Inflammatory macrophage treated with lipopolysaccharide for 4 hours (primary cell): ENCODE measurements at places on chromosomes 16 and 17.

- no peak for DNase-seq
Observed at GRCh38 chr17:20988001-20988636, 54.7 kb downstream of the USP22 start.

GRCh38 chr16:47392081-47392480 is 68.8 kb downstream of the ITFG1 start:
- DNase-seq = peak; percentile 82

- peak; percentile 25 for DNase-seq
Observed at GRCh38 chr16:46937536-46937935, 35.9 kb downstream of the DNAJA2 start.

- no peak for DNase-seq
Observed at GRCh38 chr17:79581324-79581932, 29.4 kb downstream of the RBFOX3 start.

- DNase-seq = no peak
Observed at GRCh38 chr16:79155471-79155870, 445.1 kb downstream of the MAF start.

DNA sequence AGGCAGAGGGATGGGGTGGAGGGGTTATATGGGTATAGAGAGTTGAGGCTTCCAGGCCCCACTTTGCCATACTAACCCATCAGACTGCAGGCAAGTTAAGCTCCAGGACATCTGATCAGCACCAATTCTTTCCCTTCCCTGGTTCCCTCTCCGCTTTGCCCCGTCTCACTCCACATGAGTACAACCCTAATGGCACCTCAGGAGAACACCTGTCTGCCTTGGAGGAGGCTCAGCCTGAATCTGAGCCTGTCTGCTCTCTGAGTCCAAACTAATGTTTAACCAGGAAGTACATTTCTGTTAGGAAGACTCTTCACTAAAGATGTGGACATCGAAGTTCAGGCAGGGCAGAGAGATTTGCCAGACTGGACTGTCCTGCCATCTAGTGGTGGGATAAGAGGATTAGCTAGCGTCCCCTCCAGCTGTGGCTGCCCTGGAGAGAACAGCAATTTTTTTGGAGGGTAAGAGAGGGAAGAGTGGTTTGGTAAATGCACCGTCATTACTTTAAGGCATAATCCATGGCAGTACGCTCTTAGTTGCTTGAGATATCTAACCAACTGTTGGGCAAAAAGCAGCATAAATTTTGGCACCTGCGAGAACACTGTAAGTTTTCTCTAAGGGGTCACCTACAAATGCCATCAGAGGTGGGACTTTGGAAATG is 29.2 kb upstream of the LRRC75A start:
- DNase-seq = peak; percentile 88

- DNase-seq = no peak
Observed at GRCh38 chr16:69141014-69141413, 8.6 kb downstream of the UTP4 start.

DNA sequence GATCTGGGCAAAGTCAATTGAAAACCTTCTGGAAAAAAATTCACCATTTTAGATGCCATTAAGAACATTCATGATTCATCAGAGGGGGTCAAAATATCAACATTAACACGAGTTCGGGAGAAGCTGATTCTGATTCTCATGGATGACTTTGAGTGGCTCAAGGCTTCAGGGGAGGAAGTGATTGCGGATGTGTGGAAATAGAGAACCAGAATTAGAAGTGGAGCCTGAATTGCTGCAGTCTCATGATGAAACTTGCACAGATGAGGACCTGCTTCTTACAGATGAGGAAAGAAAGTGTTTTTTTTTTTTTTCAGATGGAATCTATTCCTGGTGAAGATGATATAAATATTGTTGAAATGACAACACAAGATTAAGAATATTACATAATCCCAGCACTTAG is 12.9 kb downstream of the ITGAX start:
- DNase-seq = peak; percentile 94

GRCh38 chr17:31754239-31754945 is 104.7 kb downstream of the COPRS start:
- no peak for DNase-seq

DNA sequence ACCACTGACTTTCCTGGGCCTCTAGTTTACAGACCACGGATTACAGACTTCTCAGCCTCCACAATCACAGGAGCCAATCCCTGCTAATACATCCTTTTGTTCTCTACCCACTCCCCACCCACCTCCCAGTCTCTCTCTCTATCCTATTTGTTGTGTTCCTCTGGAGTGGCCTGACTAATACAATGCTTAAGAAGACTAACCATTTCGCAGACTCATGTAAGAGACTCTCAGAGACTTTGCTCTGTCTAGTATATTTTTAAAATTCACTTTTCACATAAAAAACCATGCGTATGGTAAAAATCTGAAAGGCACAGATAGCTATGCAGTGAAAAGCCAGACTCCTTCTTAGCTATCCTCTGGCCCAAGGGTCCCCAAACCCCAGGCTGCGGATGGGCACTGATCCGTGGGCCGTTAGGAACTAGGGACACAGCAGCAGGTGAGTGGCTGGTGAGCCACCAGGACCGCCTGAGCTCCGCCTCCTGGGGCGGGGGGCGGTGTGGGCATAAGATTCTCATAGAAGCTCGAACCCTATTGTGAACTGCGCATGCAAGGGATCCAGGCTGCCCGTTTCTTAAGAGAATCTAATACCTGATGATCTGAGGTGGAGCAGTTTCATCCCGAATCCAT is 7.6 kb downstream of the PIK3R6 start:
- no peak for DNase-seq

GRCh38 chr16:51834794-51835193 is 683.7 kb upstream of the SALL1 start:
- no peak for DNase-seq

GRCh38 chr17:78828470-78829185 is 12.0 kb downstream of the USP36 start:
- peak; percentile 59 for DNase-seq

DNA sequence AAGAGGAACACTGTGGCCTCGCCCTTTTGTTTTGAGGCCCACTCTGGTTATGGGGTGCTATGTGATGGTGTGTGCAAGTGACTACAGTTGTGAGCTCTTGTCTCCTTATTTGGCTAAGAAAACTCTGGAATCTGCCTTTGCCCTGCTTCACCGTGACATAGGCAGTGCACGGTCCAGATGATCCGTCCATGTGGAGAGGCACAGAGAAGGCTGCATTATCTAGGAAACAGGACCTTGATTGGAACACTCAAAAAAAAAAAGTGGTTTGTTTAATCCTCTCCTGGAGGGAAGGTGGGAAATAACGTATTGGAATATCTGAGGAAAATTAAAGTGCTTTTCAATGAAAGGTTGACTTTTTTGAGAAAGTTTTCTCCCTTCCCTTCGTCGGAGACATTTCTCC is 233.3 kb downstream of the CHD9NB start:
- DNase-seq = no peak

GRCh38 chr16:11972128-11972527 is 4.4 kb upstream of the SNX29 start:
- DNase-seq = no peak

GRCh38 chr17:45948881-45949624 is 50.0 kb upstream of the STH start:
- DNase-seq = peak; percentile 63

DNA sequence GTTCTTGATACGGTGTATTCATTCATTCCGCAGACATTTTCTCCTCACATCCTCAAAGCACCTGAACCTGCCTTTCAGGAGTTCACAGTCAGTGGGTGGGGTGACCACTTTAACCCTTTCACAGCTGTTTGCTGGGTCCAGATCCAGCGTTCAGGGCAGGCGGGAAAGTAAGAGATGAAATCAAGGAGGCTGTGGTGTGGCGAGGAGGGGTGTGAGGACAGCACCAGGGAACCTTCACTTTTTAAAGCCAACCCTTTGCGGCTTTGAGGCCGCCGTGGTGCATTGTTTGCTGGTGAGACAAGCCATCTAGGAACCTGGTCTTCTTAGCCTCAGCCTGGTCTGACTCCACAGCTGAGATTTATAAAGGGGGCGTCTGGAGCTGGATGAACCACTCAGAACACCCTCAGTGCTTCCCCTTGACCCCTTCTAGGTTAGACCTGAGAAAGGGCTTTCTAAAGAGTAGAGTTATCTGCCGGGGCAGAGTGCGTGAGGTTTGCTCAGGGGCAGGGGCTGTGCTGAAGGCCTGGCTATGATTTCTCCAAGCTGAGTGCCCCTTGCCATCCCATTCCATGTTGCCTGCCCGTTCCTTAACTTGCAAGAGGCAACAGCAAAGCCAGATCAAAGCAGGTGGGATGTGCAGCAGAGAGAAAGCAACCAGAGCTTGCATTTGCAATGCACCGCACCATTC is 933 bp downstream of the CCR7 start:
- no peak for DNase-seq

- peak; percentile 60 for DNase-seq
Observed at GRCh38 chr17:78407387-78408000, 29.0 kb downstream of the PGS1 start.

- DNase-seq = no peak
Observed at GRCh38 chr17:47257651-47258339, 4.2 kb downstream of the ITGB3 start.

DNA sequence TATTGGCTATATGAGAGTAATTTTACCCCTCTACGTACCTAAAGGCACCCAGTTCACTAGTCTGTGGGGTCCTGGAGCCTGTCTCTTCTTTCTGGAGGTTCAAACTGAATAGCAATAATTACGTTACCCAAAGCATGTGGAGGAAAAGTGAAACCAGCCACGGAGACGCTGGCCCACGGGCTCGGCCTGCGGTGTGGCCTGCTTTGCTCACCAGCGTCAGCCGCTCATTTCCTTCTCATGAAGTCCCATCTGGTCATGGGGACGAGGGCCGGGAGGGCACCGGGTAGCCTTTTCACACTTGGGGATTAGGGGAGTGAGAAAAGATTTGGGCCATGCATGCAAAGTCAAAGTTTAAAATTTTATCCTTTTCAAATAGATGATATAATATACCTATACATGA is 26.9 kb downstream of the ELAC2 start:
- no peak for DNase-seq

DNA sequence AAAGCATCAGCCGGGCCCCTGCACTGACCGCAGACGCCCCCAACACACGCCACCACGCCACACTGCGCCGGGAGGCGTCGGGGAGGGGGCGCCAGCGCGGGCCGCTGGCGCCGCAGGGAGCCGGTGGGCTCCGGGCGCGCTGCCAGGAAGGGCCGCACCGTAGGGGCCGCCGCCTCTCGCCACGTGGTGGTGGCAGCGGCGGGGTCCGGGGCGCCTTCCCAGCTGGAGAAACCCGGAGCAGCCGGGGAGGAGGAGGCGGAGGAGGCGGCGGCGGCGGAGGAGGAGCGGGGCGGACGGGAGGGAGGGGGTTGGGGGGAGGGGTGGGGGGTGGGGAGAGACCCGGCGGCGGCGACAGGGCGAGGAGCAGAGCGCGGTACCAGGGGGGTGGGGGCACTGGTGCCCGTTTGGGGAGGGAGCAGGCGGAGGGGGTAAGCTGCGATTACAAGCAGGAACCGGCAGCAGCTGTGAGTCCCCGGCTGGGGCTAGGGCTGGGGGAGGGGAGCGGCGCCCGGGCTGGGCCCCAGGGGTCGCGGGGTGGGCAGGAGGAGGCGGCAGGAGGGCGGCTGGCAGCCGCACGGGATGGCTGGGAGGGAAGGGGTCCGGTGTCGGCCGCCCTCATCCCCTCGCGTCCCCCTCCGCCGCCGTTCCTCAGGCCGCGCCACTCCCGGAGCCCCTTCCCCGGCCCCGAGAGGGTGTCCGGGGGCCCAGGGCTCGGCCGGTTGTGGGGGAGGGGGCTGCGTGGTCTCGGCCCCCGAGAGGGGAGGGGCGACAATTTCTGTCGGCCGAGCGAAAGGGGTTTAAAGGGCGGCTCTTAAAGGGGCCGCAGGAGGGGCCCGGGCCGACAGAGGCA is at the start of gene TBKBP1:
Gene TBKBP1 (plus strand): TSS at position 431 of the 850 bp plus-strand sequence. CDS start 1,952 bp downstream, outside the sequence.
- DNase-seq = no peak

- peak; percentile 7 for DNase-seq
Observed at GRCh38 chr17:21353326-21354010, 22.7 kb upstream of the KCNJ12 start.

DNA sequence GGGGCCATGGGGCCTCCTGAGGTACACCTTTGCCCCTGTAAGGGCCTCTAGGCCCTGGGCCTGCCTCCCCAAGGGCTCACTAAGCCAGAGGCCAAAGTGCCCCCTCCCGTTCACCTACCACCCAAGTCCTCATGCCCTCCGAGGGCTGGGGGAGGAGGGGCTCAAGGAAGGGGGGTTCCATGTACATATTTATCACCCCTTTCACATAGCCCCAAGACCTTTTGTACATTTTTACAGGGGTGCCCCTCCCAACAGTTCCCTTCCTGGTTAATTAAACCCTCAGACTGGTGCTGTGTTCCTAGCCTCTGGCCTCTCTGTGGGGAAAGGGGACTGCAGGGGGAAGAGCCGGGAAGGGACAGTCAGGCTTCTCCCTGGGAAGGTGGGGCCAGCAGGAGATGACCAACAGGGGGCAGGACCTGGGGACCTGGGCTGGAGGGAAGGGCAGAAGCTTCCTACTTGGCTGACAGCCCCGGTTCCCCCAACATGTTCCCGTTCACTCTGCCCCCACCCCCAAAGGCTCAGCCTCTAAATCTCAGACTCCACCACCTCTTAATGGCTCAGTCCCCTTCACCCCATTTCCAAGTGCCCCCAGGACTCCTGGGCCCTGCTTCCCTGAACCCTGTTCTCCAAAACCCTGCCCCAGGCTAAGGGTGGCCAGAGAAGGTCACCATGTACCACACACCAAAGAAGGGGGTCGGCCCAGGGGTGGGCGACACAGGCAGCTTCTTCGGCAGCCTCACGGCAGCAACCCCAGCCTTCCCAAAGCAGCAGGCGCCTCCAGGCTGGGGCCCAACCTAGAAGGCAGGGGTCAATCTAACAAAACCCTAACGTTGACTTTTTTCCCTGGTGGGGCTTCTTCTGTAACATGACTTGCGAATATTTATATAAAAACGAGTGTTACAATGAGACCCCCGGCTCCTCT is 11.9 kb downstream of the FBRS start:
- no peak for DNase-seq

DNA sequence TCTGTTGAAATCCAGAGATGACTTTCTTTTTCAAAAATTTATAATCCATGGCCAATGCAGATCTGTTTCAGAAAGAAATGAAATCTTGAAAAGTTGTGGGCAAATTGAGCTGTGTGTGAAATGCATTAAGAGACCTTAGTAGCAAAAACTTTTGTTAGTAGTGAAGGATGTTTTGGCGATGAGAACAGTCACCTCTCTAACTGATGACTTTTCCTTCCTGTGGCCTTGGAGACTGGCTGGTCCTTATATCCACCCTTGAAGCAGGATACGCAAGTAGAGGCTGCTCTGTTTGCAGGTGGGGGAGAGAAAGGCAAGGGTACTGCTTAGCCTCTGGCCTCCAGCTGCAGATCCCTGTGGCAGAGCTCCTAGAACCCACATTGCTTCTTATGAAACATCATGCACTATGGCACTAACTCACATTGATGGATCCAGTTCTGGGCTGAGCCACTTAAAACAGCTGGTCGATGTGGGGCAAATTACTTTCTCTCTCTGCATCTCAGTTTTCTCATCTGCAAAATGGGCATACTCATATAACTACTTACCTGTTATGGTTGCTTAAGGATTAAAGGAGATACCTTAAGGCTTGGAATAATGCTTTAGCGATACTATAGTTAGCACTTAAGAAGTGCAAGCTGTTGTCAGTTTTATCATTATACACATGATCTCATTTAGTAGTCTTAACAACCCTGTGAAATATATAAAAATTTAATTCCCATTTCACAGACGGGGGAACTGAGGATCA is 89.3 kb downstream of the SDR42E1 start:
- no peak for DNase-seq
